ENCODE measurements at places on chromosomes 5 and 9. TPM values are rescaled to one million over a fixed set of nuclear protein-coding genes. Genes with fewer than 3 reads are reported as not detected.

- peak overlapping the region; percentile 77 for H3K27ac ChIP-seq
- peaks cover 28% of the 10 kb centered on the region for H3K36me3 ChIP-seq
- H3K4me1 ChIP-seq, result peaks cover 29% of the 10 kb centered on the region
- no peaks in the 10 kb centered on the region for H3K27me3 ChIP-seq
- H3K4me3 ChIP-seq, result no peak overlapping the region
Measured at GRCh38 chr9:113274474-113275156, 757 bp downstream of the CDC26 start.

DNA sequence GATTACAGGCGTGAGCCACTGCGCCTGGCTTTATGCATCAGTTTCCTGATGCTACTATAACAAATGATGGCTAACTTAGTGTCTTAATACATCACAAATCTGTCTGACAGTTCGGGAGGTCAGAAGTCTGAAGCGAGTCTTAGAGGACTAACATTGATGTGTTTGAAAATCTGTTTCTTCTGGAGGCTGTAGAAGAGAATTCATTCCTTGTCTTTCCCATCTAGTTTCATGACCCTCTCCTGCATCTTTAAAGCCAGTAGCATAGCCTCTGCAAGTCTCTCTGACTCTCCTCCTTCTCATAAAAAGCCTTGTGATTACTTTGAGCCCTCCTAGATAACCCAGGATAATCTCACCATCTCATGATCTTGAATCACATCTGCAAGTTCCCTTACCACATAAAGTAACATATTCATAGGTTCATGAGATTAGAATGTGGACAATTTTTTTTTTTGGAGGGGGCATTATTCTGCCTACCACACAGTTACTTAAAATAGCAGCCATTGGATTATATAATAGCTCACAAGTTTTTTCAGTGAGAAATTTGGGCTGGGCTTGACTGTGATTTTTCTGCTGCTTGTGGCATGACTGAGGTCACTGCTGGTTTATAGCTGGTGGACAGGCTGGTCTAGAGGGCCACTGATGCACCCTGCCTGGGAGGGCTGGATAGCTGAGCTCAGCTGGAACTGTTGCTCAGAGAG lies 134.8 kb downstream of the FBXL7 start:
- no peak overlapping the region for H3K27ac ChIP-seq
- no peak for DNase-seq
- H3K4me1 ChIP-seq, result no peaks in the 10 kb centered on the region
- H3K4me3 ChIP-seq, result no peak overlapping the region
- H3K27me3 ChIP-seq, result no peaks in the 10 kb centered on the region
- no peaks in the 10 kb centered on the region for H3K36me3 ChIP-seq

DNA sequence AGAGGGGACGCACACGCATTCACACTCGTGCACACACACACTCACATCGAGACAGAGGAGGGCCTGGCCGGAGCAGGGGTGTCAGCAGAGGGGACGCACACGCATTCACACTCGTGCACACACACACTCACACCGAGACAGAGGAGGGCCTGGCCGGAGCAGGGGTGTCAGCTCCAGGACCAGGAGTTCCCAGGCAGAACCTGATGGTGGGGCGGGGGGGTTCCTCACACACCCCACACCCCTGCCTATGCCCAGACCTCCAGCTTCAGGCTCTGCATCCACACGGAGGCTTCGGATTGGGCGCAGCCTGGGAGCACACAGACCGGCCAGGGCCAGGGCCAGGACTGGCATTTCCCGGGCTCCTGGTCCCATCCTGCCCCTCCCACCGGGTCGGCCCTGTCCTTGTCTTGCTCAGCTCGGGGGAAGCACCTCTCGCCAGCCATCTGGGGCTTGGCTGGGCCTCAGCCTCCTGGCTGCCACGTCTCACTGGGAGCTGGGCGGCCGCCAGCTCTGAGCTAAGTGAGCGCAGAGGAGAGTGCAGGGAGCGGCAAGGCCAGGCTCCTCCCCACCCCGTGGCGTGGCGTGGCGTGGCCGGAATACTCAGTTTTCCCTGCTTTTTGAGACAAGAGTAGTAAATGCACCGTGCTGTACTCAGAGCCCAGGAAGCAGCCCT lies 31.3 kb downstream of the ADAMTS2 start:
- peaks cover 2% of the 10 kb centered on the region for H3K27me3 ChIP-seq
- H3K27ac ChIP-seq, result no peak overlapping the region
- H3K4me1 ChIP-seq, result no peaks in the 10 kb centered on the region
- no peak overlapping the region for H3K4me3 ChIP-seq
- no peaks in the 10 kb centered on the region for H3K36me3 ChIP-seq
- no peak for DNase-seq

DNA sequence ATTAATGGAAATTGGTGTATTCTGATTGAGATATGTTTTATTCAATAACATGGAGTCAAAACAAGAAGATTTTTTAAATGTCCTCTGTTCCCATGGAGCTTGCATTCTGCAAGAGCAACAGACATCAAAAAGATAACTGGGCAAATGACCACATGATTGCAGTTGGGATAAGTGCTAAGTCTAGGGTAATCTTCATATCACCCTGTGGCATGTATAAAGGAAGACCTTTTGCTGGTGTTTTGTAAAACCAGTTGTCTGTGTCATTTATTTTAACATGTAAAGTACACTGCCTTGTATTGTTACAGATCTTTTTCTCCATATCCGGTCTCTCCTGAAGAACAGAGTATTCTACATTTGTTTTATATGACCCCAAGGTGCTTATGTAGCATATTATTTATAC lies 44.0 kb downstream of the PTCD2 start:
- no peaks in the 10 kb centered on the region for H3K4me1 ChIP-seq
- peaks cover 28% of the 10 kb centered on the region for H3K36me3 ChIP-seq
- no peaks in the 10 kb centered on the region for H3K27me3 ChIP-seq
- no peak overlapping the region for H3K27ac ChIP-seq

- H3K36me3 ChIP-seq, result no peaks in the 10 kb centered on the region
- H3K4me3 ChIP-seq, result no peak overlapping the region
- no peak overlapping the region for H3K27ac ChIP-seq
Measured at GRCh38 chr5:12679731-12680130, 775.5 kb upstream of the CTNND2 start.

Gene PPP3R2
- not detected for total RNA-seq

Gene TLN1
- total RNA-seq, result 190 TPM
